NCI-H1930 (cell line): ENCODE measurements at places on chromosomes 4 and X.

- no peak for DNase-seq
Observed at GRCh38 chrX:132750331-132751062, 207.9 kb downstream of the HS6ST2 start.

GRCh38 chr4:3871881-3872833 lies 106.0 kb downstream of the ADRA2C start:
- no peak for DNase-seq

DNA sequence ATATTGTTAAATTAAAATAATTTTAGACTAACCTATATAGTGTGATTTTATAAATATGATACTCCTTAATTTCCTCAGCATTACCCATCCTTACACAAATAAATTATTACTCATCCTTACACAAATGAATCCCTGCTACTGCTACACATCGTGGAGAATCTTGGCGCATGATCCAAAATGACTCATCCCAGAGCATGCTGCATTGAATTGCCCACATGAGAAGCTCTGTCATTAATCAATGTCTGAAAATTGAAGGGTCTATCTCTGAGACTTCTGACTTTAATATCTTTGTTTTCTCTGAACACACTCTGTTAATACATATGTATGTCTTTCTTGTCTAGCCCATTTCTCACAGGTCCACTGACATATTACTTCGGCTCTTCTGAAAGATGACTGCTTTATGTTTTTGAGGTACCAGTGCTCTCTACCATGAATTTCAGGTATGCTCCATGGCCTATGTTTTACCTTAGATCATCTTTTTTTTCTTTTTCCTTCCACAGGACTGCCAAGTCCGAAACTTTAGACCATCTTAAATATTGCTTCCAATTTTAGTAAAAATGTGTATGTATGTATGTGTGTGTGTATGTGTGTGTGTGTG lies 15.7 kb upstream of the DUSP21 start:
- DNase-seq = no peak

DNA sequence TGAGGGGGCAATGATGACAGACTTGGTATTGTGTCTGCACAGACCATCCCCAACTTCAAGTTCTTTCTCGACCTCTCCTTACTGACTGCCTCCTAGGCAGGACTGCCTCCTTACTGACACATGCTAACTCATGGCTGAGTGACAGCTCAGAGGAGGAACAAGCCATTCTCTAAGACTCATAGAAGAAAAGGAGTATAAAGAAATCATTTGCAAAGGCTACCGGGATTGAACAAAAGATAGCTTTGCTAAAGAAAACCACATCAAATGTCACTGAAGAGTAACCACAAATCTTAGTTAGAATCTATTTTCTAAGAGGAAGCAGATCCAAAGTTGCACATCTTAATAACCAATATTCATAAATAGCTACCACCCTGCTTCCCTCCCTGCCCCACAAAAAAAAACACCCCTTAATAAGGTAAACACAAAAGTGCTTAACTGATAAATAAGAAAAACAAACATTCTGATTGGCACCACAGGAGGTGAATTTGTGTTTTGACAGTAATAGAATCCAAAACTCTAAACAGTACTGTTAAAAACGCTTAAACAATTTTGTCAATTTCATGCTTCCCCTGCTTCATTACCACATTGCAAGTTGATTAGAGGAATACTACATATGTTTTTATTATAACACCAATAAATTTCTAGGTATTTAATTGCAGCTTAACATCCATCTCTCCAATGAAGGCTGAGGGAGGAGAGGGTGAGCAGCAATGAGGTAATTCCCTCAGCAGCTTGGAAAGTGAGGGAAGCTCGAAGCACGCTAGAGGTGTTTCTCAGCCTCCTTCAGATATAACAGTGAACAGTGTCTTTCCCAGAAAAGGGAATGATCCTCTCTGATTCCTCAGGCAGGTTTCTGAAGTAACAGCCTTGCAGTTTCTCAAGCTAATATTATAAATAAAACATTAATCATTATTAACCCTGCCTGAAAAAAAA lies 160.0 kb downstream of the HNRNPD start:
- DNase-seq = no peak

- DNase-seq = no peak
Observed at GRCh38 chr4:165606465-165607205, 227.8 kb downstream of the CPE start.

GRCh38 chr4:182089326-182089725 lies 153.9 kb upstream of the TENM3 start:
- DNase-seq = no peak

GRCh38 chrX:19782419-19782818 lies 105.0 kb downstream of the SH3KBP1 start:
- no peak for DNase-seq

- DNase-seq = no peak
Observed at GRCh38 chrX:152177497-152178269, 39.3 kb upstream of the MAGEA10 start.
